GM23248 (cell line): ENCODE measurements at places on chromosomes 7 and 10.

DNA sequence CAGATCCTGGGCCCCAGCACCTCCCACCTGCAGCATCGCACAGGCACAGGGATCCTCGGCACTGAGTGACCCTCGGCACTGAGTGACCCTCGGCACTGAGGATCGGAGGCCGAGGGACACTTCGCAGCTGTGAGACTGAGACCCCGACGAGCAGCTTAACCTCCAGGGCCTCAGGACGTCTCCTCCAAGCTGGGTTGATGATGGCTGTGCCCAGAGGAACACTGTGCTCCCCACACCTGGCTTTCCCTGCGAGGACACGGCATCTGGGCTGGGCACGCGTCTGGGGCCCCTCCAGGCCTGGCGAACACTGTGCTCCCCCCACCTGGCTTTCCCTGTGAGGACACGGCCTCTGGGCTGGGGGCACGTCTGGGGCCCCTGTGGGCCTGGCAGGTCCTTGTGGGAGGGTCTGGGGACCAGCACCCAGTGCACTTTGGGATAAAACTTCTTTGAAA, 158.3 kb upstream of the PPP2R2D start:
- DNase-seq: no peak

DNA sequence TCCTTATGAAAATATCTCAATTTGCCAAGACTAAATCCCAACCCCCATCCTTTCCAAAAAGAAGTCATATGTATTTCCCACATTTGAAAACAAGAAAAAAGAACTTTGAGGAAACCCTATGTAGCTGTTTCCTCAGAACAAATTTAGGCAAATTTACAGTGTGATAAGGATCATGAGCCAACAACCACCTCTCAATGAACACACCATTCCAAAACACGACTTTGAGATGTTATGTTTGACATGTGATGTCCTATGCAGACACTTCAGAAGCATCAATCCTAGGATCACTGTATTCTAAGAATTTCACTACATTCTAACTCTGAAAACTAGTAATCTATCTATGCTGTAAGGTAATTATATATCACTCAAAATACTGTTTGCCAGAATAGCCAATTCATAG, 62.2 kb downstream of the NT5C2 start:
- no peak for DNase-seq

- no peak for DNase-seq
Measured at GRCh38 chr7:86012971-86013370, 630.7 kb upstream of the GRM3 start.

DNA sequence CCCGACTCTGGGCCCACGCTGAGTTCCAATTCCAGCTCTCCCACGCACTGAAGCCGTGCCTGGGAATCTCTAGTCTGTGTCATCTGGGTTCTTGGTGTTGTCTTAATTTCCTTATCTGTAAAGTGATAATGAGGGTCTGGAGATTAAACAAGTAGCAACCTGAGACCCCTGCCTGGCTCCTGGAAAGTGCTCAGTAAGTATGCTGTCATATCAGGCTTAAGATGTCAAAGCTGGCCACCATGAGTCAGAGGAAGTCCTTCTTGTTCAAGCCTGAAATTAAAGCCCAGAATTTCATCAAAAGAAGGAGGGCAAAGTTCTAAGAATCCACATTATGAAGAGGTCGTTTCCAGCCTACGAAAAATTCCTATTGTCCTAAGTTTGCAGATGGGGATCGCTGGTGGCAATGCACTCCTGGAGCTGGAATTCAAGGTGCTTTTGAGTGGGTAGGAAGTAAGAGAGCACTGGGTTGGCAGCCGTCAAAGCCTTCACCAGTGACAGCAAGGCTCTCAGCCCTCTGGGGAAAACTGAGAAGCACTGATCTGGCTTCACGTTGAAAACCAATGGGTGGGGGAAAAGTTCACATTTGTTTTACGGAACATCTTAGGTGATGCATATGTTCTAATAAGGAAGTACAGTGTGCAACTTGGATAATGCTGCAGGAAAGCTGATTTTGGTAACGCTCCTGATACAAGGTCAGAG, 50.3 kb upstream of the NCAPG2 start:
- DNase-seq: no peak

GRCh38 chr7:149776848-149777407, 3.5 kb upstream of the ZNF467 start:
- DNase-seq: no peak

DNA sequence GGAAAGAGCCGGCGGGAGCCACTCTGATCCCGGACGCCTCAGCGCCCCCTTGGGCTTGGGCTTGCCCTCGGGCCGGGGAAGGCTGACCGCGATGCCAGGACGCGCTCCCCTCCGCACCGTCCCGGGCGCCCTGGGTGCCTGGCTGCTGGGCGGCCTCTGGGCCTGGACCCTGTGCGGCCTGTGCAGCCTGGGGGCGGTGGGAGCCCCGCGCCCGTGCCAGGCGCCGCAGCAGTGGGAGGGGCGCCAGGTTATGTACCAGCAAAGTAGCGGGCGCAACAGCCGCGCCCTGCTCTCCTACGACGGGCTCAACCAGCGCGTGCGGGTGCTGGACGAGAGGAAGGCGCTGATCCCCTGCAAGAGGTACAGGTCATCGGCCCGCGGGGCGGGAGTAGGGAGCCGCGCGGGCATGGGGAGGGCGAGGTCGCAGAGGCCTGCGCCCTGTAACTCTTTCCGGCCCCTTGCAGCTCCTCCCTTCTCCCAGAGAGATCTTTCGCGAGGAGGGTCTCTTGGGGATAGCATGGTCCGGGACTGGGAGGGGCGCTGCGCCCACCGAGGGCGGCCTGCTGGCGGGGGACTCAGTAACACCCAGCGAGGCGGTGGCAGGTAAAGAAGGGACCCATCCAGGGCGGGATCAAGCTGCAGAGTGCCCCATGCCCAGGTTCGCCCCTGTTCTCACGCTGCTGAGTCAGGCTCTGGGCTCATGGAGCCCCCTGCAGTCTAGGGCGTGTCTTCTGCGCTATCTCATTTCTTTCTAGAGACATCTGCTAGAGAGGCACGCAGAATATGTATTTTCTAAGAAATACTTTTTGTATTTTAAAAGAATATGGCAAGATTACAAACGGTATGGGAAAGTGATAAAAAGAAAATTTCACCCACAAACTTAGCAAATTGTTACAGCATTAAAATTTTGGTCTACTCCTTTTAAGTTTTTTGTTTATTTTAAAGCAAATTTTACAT, 687 bp downstream of the EPDR1 start:
- peak; percentile 31 for DNase-seq

GRCh38 chr7:132773527-132773956, 197.3 kb upstream of the PLXNA4 start:
- peak; percentile 59 for DNase-seq

GRCh38 chr10:118816471-118817168, 61.9 kb upstream of the CACUL1 start:
- no peak for DNase-seq

- no peak for DNase-seq
Measured at GRCh38 chr10:103578782-103579382, 85.4 kb downstream of the NEURL1 start.

GRCh38 chr10:508726-509125, 180.7 kb downstream of the DIP2C start:
- DNase-seq: no peak

DNA sequence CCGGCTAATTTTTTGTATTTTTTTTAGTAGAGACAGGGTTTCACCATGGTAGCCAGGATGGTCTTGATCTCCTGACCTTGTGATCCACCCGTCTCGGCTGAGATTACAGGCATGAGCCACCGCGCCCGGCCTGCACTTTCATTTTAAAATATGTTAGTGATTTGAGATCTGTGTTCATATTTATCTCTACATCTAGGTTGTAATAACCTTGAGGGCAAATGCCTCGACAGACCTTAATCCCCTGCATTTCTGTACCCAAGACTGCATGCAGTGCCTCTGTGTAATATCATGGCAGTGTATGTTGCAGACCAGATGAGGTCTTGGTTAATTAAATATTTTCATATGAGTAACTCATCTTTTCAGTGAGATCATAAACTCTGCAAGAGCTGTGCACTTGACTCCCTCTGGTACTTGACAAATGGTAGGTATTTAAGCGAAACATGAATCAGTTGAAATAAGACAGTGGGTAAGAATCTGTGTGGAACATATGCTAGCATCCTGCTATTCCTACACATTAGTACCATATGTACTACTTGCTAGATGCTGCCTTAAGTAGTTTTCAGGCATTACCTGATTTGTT, 673.9 kb upstream of the ANKRD30A start:
- peak; percentile 30 for DNase-seq

DNA sequence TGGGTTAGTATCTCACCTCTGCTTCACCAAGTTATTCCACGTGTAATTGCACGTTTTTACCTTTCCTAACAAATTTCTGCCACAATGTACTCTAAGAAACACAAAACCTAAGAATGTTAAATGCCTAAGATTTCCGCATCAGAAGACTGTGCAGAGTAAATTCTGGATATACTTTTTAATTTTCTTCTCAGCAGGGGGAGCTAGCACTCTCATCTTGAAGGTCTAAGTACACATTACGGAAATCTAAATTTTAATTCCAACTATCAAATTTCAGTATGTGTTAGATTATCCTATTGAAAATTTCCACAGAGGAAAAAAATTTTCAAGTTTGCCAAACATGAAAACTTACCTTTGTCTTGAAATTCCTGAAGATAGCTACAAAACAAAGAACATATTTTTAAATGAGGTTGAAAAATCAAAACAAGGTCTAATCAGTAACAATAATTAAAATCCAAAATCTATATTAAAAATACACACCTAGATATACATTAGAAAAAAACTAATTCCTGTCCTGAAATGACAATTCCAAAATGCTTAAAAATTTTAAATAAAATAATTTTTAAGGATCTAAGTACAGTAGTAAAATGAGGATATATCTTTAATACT, 10.5 kb downstream of the SKAP2 start:
- peak; percentile 74 for DNase-seq

GRCh38 chr7:51082096-51082840, 234.3 kb downstream of the COBL start:
- no peak for DNase-seq

DNA sequence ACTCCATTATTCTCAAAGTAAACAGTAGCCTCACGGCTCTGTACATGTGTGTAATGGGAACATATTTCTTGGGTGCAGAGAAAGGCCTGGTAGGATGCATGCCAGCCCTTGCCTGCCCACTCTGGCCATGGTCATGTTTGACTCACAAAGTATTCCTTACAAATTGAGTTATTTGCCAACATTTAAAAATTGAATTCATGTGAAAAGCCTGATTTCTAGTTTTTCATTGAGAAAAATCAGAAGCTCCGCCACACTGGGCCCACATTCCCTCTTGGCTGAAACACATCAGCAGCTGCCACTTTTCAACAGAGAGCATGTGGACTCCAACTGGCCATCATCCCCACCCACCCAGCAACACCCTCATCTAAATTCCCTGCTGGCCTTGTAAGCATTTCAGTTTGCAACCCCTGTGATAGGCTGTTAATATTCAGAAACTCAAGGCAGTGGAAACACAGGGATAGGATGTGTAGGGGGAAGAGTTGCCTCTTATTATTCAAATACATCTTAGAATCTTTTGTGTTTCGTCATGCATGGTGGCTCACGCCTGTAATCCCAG, 40.9 kb downstream of the CDH23 start:
- DNase-seq: no peak

DNA sequence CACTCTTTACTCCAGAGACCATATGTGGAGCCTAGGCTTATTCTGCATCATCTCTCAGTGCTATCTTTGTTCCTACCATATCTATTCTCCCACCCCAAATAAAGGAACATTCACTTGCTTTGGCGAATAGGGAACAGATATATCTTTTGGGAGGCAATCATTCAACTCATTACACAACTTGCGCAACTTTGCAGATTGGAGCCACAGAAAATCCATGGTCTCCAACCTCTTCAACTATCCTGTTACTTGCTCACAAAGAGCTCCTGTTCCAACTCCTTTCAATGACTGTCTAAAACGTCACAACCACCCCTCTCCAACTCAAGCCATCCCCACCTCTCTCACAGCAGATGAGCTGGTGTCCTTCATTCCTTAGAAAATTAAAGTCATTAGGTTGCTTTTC, 203.7 kb downstream of the POU6F2 start:
- no peak for DNase-seq

GRCh38 chr7:3063016-3063753, 19.5 kb upstream of the CARD11 start:
- DNase-seq: no peak

GRCh38 chr7:42700406-42701327, 211.2 kb downstream of the C7orf25 start:
- DNase-seq: peak; percentile 16

DNA sequence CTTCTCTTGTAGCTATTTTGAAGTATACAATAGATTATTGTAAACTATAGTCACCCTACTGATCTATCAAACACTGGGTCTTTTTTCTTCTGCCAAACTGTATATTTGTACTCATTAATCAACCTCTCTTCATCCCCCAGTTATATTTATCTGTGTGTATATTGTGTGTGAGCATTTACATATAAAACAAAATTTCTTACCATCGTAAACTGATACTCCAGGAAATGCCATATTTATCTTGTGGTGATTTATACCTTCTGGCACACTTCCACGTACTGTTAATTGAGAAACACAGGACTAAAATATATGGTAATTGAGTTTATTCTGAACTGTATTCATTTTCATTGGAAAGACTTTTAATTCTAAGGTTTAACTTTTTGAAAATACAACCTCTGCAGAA, 18.9 kb downstream of the ANLN start:
- DNase-seq: no peak

DNA sequence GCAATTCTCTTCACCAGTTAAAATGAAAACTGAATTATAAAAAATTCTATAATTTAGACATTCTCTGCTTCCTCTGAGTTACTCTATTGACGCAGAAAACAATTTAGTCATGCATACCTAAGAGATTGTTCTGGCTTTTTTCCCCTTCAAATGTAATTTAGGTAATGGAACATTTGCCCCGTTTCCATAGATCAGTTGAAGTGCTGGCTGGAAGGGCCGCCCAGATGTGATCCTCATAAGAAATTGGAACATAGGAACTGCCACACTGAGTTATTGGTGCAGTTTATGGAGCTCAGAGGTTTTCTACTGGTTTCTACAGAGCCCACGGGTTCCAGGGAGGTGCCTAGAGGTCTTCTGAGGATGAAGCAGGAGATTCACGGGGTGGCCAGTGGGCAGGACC, 581.7 kb downstream of the SDK1 start:
- no peak for DNase-seq

DNA sequence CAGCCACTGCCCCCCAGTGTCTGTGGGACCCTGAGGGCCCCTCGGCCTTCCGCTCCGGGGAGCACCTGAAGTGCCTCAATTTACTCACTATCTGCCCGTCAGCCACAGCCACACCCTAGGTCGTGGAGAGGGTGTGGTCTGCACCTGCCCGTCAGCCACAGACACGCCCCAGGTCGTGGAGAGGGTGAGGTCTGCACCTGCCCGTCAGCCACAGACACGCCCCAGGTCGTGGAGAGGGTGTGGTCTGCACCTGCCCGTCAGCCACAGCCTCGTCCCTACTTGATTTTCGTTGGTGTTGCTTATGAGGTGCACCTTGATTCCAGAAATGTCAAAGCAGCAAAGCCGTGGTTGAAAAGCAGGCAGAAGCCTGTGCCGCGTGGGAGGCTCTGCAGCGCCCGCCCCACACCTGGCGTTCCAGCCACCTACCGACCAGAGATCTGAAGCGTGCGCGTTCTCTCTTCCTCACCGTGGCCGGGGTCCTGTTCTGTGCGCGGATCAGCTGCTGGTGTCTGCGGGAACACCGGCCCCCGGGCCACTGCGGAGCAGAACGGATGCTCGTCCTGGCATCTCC, 101.6 kb downstream of the DYNC2I1 start:
- no peak for DNase-seq
